ENCODE measurements at places on chromosomes 1 and 21. TPM values are rescaled to one million over a fixed set of nuclear protein-coding genes. Genes with fewer than 3 reads are reported as not detected.

The ST3GAL3 gene
- total RNA-seq: 29.2 TPM

The CFAP107 gene
- not detected for total RNA-seq

The CAPN9 gene
- not detected for total RNA-seq

The PLA2G5 gene
- total RNA-seq: not detected

The MCOLN2 gene
- not detected for total RNA-seq

The UMODL1 gene
- not detected for total RNA-seq

The CD101 gene
- total RNA-seq: 0.10 TPM

- no peak for DNase-seq
Measured at GRCh38 chr1:48500541-48501450, 28.8 kb upstream of the SPATA6 start.

GRCh38 chr1:41108696-41109275 lies 87.3 kb upstream of the SLFNL1 start:
- peak; percentile 48 for DNase-seq

- peak; percentile 41 for DNase-seq
Measured at GRCh38 chr1:75791022-75791421, 5.0 kb downstream of the RABGGTB start.

DNA sequence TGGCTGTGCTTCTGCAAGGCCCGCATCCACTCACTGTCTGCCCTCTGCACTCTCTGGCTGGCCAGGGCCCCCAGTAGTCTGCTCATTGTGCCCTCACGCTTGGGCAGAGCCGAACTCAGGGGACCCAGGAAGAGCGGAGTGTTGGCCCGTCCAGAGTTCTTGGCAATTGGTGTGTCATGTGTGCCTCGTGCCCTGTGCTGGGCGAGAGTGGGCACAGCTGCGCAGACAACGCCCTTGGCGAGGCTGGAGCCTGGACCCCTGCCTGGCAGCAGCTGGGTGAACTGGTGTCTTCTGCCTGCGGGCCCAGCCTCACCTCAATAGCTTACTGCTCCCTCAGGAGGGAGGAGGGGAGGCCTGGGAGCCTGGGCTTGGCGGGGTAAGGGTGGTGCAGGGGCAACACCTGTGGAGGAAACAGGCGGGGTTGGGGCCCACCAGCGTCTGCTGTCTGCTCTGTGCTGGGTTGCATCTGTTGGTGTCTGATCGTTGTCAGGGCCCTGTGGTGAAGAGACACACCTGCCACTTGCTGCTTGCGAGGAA lies 2.1 kb downstream of the GUK1 start:
- DNase-seq: peak; percentile 79

- no peak for DNase-seq
Measured at GRCh38 chr1:215794156-215794555, 227.1 kb downstream of the KCTD3 start.

GRCh38 chr1:195173753-195174152 lies 1434.5 kb downstream of the KCNT2 start:
- no peak for DNase-seq

GRCh38 chr1:16372535-16373285 lies 5.7 kb downstream of the SZRD1 start:
- DNase-seq: no peak

GRCh38 chr1:23392125-23392855 lies 22.7 kb upstream of the ZNF436 start:
- no peak for DNase-seq

DNA sequence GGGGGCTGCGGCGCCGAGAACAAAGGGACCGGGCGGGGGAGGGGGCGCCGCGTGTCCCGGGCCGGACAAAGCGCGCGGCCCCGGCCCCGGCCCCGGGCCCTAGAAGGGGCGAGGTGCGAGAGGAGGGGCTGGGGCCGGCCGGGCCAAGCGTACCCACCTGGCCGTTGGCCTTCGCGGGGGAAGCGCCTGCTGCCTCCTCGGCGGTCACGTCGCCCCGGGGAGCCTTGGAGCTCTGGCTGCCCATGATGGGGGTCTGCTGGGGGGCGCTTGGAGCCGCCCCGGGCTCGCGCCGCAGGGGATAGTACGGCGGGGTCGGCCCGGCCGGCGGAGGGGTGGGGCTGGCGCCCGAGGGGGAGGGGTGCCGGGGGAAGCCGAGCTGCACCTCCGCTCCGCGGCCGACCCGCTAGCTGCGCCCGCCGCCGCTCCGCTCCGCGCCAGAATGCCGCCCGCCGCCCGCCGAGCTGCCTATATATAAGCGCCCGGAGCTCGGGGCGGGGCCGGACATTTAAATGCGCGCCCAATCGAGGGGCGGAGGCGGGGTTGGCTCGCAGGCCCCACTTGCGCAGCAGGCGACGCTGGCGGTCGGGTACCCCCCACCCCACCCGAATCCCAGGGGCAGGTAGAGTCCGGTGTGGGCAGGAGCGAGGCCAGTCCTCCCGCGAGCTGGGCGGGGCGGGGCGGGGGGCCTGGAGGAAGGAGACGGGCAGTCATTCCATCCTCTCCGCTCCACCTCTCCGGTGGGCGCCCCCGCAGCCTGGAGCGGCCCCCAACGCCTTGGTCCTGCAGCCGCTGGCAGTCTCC lies at the start of gene MARCKSL1:
MARCKSL1 (minus strand) TSS at position 444 of the 801 bp plus-strand sequence; CDS start at position 244, 200 bp downstream.
- peak; percentile 74 for DNase-seq

GRCh38 chr21:16583556-16583955 lies 853.8 kb downstream of the USP25 start:
- no peak for DNase-seq

DNA sequence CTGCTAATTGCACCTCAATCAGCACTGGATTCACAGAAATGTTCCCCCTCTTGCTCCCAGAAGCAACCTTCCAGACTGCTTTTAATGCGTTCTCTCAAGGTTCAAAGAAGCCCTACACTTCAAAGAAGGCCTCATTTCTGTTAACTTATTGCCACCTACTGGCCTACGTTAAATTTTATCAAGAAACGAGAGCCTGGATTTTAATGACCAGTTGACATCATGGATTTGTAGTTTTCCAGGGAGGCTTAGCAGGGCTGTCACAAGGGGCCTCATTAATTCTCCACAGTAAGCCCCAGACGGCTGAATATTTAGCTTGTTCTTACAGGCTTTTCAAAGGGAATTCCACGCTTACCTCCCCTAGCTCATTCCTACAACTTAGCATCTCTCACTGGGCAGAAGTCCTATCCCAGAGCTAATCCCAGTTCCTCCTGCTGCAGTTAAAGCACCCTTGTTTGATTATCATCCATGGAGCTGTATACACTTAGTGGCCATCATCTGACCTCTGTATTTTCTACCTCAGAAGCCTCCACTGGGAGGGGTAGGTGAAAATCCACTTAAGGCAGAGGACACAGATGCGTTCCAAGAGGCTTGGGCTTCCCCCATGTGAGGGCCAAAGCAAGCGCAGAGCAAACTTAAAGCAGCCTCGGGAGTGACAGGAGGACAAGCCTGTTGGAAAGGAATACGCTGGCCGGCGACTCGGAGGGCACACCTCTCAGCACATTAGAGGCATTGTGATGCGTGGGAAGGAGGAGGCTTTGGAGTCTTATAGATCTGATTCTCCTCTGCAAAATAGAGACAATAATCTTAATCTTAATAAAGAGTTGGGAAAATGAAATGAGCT lies 32.2 kb upstream of the CYP4X1 start:
- DNase-seq: no peak

- DNase-seq: no peak
Measured at GRCh38 chr1:7287013-7287412, 484.1 kb upstream of the VAMP3 start.

- no peak for DNase-seq
Measured at GRCh38 chr1:116794804-116795481, 40.7 kb downstream of the CD2 start.

DNA sequence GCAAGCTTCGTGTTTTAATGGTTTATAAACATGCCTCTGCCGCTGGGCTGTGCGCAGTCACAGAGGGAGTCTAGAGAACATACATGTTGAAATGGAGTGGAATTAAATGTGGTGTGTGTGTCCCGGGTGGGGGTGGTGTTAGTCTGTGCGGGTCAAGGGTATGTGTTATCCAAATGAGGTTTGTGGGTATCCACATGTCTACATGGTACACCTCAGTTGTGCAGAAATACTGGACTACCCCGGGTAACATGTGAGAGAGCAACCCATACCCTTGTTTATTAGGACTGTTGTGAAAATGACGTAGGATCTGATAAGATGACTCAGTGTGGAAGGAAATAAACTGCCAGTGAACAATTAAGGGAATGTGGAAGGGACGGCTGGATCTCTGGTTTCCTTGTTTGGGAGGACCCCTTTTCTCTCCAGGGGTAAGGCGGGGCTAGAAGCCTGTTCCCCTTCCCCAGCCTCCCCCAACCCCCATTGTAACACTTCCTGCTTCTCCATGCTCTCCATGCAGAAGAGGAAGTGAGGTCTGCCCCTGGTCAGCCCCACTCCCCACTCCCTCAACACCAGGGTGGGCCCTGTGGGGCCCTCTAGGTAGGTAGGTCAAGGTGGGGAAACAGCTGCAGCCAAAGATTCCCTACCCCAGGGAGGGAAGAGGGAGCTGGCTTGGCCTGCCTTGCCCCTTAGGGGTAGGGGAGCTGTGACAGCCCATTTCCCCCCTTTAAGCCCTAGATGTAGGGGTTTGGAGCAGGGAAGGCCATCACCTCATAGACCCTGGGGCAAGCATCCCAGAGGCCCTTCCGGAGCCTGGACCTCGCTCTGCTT lies 690 bp downstream of the EPS8L3 start:
- DNase-seq: no peak

- DNase-seq: peak; percentile 37
Measured at GRCh38 chr1:202234331-202235002, 40.9 kb downstream of the LGR6 start.

- DNase-seq: no peak
Measured at GRCh38 chr1:52947490-52947889, 20.4 kb downstream of the SCP2 start.

GRCh38 chr1:187032982-187033692 lies 204.4 kb downstream of the PLA2G4A start:
- DNase-seq: no peak

DNA sequence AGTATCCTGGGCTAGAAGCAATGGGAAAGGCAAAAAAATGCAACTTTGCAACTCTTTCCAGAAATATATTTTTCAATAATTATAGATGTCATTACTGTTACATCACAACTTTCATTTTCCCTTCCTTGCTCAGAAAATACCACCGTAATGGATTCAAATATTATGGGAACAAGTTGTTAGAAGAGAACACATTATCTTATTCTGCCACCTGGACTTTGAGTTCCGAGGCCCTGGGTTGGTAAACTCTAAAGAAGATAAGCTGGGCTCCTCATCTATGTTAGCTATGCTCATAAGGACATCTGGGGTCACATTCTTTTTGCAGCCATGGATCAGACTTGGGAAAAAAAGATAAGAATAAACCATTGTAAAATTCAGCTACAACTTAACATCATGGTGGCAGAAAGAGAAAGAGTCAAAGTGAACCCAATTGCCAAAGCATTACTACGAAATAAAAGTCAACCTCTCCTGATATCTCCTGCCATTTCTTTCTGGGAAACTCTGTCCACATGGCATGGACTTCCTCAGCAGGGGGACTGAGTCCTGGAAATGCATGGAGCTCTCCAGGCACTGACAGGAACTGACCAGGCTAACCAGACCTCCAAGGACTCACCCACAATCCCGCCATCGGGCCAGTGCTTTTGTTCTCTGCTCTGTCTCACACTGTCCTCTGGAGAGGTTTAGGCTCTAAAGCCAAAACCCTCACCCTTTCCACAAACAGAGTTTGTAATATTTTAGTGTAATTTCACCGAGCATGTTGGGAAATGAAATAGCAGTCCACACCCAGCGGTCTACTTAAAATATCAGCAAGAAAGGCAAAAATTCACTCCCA lies 499.1 kb upstream of the RUNX1 start:
- DNase-seq: no peak

DNA sequence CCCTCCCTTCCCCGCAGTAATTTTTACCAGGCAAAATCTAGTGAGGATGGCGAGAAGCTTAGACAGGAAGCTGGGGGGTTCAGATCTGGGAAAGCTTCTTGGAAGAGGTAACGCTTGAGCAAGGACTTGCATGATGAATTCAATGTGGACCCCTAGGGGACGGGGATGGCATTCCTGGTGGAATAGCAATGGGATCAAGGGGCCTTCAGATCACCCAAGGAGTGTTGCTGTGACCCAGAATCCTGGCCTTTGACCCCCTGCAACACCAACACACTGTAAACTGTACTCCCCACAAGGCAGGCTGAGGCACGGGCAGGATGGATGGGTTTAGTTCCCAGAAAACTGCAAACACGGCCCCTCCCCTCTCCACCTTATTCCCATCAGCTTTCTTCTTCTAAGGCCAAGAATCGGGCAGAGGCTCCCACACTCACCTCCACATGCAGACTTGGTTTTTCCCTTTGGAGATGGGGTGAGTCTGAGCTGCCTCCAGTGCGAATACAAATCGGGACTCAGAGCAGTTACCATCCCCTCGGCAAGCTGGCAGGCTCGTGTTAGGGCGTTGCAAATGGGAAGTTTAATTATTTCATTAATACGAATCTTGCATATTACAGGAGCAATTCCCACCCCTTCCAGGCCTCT lies 20.1 kb downstream of the DISP3 start:
- DNase-seq: no peak

- DNase-seq: peak; percentile 37
Measured at GRCh38 chr1:20164694-20165202, 21.1 kb upstream of the UBXN10 start.

DNA sequence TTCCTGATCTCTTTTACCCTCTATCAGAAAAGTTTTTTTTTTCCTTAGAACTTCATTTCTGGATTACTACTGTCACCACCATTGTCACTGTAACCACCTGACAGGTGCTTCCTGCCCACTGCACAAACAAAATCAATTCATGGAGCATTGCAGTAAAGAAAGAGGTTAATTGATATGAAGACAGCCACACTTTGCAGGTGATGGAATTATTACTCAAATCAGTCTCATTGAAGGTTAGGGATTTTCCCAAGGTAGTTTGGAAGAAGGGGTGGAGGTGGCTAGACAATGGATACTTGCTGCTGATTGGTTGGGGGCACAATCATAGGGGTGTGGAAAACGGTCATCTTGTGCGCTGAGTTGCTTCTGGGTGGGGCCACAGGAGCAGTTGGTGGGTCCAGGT lies 230.8 kb upstream of the CACYBP start:
- DNase-seq: no peak

DNA sequence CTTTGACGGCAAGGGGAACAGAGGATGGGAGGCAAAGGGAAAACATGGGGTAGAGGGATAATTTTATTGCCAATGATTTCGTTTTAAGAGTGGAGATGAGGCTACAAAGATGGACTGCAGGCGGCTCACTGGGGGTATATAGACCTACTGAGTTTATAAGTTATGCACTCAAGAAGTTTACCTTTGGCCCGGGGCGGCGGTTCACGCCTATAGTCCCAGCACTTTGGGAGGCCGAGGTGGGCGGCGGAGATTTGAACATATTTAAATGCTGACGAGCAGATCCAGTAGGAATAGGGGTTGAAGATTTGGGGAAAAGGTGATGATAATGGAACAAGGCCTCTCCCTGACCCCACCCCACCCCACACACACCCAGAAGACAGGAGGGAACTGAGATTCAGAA lies 8.1 kb upstream of the SLAMF9 start:
- no peak for DNase-seq

- DNase-seq: no peak
Measured at GRCh38 chr1:193685986-193686385, 499.6 kb upstream of the B3GALT2 start.

DNA sequence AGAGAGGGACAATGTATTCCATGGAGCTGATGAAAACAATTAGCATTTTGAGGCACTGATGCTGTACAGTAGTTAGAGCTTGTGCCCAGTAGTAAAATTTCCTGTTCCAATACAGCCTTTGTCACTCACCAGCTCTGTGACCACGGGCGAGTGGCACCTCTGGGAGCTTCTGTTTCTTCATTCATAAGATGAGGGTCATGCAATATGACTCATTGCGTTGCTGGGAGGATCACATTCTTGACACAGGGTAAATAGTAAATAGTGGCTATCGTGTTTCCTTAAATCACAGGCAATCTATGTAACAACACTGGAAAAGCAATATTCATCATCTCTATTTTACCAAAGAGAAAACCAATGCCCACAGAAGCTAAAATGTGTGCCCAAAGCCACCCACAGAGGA lies 4.5 kb upstream of the LRRC52 start:
- peak; percentile 67 for DNase-seq
